ENCODE measurements at places on chromosomes 4 and X.

- DNase-seq: no peak
Observed at GRCh38 chr4:83132065-83132464, 17.5 kb upstream of the PLAC8 start.

DNA sequence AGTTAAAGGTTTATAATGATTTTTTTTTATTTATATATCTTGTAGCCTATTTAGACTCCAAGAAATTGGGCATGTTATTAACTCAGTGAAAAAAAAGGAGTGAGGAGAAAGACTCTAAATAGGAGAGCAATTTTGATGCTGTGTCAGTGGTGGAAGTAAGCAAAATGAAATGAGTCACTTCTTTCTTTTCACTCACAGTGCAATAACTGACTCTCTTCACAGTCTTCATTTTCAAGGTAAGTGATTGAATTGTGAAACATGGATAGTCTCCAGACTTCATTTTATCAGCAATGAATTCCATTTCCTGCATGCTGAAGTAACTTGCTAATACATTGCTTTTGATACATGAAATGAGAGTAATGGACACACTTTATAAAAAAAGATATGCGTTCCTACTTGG, 2271.5 kb downstream of the PCDH7 start:
- no peak for DNase-seq

GRCh38 chr4:1748465-1748995, 27.2 kb downstream of the TACC3 start:
- DNase-seq: no peak

DNA sequence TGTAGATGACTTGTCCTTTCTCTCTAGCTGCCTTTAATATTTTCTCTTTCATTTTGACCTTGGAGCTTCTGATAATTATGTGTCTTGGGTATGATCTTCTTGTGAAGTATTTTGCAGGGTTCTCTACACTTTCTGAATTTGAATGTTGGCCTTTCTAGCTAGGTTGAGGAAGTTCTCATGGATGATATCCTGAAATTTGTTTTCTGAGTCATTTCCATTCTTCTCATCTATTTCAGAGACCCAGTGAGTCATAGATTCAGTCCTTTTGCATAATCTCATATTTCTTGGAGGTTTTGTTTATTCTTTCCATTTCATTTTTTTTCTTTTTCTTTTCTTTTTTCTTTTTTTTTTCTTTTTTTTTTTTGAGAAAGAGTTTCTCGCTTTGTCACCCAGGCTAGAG, 585.7 kb upstream of the PABPC4L start:
- no peak for DNase-seq

DNA sequence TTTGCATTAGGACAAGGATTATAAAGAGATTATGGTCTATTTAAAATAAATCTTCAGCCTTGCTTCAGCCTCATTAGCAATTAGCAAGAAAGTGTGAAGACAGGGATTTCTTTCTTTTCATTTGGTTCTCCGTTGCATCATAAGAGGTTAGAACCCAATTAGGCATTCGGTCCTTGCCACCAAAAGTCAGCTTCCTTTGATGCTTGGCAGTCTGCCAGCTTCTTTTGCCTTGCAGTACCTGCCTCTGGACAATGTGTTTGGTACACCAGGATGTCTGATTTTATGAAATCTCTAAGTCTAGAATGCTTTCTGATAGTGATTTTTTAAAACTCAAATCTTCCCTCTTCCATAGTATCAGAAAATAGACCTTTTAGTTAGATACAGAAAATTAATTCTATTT, 12.4 kb downstream of the SMIM20 start:
- no peak for DNase-seq

DNA sequence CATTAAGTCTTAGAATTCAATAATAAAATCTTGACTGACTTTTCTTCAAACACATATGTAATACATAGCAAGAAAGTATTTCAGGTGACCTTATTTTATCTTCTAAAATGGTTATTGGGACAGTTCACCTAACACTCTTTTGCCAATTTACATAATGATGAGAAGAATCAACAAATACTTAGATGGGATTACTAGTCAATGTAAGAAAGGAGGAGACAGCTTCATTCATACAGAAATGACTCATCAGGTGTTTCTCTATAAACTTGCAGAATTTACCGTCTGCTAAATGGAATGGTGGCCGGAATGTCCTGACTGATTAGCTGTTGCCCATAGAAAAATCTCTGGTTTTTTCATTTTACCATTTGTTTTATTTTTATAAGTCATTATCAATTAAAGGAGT, 115.0 kb upstream of the ETNPPL start:
- DNase-seq: no peak

DNA sequence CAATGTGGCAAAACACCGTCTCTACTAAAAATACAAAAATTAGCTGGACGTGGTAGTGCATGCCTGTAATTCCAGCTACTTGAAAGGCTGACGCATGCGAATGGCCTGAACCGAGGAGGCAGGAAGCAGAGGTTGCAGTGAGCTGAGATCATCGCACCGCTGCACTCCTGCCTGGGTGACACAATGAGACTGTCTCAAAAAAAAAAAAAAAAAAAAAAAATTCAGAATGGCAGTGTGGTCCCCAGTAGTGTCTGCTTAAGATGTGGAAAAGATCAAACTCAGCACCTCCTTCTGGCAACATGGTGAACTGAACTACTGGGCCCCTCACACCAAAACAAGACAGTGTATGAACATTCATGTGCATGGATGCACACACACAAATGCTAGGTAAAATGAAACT, 32.2 kb downstream of the SMS start:
- DNase-seq: no peak

Measured in vagina (tissue), 2 donors.